ENCODE measurements at places on chromosomes 2 and 18.

GRCh38 chr2:23901966-23902846, 24.7 kb downstream of the ATAD2B start:
- DNase-seq: no peak

DNA sequence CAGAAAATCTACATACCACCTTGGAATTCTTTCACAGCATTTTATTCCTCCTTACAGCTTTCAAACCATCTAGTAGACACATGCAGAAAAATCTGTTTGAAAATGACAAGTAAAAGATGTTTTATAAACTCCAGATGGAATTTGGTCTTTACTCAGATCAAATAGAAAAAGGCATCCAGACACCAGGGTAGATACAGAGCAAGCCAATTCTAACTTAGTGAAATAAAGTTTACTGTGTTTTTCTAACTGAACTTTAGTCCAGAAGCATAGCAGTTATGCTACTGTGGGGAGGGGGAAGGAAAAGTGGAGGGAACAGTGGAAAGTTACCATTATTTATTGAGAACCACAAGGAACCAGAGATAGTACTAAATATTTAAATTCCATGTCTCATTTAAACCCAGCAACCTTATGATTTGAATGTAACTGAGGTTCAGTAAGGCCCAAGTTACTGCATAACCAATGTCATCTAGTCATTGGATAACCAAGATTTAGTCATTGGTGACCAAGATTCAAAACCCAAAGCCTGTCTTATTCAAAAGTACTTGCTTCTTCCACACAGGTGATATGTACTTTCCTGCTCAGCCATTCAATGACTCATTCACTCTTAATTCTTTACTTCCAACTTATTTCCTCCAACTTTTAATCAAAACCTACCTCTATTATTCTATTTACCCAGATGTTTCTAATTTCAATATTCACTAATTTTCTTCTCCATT, 57.7 kb downstream of the RAD51AP2 start:
- no peak for DNase-seq

- DNase-seq: no peak
Observed at GRCh38 chr2:202387608-202388342, 11.6 kb downstream of the BMPR2 start.

DNA sequence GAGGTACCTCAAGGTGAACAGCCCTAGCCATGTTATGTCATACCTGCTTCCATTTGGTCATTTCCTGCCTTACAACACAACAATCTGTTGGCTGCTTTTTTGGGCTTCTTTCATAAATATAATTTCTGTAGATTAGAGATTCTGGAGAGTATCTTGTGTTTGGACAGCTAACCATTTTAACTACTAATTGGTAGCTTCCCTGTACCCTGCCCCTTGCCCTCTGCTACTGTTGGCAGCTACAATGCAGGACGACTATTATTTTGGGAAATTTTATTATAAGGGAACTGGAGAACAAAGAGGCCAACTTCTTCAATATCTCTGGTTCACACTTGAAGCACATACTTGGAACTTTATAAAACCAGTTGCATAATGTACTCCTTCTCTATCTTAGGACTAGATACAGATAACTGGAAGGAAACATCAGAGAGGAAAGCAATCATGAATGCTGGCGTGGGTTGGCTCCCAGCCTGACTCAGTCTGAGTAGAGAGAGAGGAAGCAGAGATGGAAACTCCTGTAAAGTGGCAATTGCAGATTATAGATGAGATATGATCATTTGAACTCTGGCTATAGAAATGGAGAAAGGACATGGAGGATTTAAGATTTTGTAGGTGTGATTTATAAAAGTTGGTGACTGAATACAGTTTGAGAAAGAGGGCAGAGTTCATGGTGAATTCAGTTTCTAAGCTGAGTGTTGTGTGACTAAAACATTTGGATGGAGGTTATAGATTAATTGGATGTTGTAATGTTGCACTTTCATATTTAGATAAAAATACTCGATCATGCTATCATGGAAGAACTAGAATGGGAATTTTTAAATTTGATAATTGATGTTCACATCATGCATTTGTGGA, 74.5 kb downstream of the MDH1 start:
- no peak for DNase-seq

DNA sequence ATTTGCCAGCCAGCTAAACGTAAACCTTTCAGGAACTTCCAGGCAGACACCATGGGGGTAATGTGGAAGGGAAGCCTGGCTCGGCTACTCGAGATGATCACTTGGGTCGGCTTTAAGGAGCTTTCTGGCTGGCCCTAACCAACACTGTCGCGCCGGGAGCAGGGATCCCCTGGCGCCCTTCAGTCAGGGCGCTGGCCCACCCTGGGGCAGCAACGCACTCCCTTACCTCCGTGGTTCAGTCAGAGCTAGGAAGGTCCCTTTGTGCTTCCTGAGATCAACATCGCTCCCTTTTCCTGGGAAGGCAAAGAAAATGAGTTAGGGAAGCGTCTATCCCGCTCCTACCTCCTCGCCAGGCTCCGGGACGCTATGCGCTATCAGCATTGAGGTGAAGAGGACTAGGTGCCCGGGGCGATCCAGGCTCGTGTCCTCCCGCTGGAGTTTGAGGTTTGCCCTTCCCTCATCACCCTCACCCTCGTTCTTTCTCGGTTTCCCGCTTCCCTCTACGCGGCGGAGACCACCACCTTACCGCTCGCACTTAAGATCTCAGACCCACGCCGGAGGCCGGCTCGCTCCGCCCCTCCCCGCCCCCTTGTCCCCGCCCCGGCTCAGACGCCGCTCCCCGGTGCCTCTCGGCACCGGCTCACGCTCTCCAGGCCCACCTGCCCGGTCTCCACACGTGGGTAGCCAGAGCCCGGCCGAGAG, 449 bp upstream of the ATRAID start:
- DNase-seq: no peak

- DNase-seq: no peak
Observed at GRCh38 chr18:63382843-63383242, 15.8 kb upstream of the KDSR start.

DNA sequence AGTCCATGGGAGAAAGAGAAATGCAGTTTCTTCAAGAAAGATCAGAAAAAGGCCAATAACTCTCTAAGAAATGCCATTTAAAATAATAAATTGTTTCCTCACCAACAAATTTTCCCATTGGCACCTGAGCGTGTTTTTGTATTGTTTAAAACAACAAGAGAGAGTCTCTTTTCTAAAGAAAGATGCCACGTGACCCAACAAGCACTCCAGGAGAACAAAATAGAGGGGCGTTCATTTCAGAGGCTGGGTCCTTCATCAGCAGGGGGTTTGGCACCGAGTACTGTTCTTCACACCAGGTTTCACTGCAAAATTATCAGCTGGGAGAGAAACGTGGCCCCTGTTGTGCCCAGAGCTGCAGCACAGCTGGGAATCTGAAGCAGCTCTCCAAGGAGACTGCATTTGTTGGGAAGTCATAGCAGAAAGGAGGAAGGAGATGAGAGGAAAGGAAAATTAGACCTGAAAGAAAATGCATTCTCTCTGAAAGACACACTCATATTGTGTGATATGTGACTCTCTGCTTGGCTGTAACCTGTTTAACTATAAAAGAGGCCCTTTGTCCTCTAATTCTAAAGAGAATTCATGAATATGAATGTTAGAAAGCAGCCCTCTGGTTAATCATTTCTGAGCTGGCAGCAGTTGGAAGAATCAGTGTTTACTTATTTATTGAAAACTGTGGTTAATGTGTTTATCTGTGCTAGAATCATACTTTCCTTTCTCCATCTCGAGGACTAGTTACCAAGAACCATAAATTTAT, 205.3 kb upstream of the CDH20 start:
- DNase-seq: no peak

DNA sequence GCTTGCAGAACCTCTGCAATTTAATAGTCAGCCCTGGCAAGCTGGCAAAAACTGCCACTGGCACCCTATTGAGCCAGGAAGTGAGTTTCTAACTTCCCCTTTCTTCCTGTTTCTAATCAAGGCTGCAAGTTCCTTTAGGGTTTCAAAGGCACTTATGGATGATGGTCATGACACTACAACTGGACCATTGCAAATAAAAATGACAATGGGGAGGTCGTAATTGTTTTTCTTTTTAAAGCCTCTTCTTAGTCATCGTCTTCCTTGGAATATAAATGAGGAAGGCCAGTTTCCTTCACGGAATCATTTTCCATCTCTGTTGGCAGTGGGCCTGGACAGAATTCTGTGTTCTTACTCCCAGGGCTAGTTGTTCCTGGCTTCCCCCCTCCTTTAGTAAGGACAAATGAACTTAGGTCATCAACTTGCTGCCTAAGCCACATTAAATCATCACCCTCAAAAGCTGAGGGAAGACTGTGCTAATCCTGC, 35.8 kb downstream of the SH3RF3 start:
- DNase-seq: no peak

DNA sequence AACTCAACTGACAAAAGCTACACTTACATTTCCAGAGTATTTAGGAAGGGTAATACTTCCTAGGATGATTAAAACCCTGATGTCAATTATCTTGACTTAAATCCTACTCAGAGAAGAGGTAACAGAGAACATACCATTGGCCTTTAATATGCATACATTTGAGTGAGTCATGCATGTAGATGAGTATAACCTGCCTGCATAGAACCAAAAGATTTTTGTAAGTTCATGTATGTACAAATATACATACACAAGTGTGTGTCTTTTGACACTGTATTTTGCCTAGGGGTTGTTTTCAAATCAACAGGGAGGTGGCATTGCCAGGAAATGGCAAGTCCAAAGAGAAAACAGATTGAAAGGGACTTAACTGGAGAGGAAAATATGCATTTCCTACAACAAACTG, 6.1 kb downstream of the BMP10 start:
- DNase-seq: no peak

- DNase-seq: no peak
Observed at GRCh38 chr2:99545066-99545465, 55.2 kb upstream of the REV1 start.

GRCh38 chr2:180208841-180209240, 201.7 kb upstream of the CWC22 start:
- DNase-seq: no peak

DNA sequence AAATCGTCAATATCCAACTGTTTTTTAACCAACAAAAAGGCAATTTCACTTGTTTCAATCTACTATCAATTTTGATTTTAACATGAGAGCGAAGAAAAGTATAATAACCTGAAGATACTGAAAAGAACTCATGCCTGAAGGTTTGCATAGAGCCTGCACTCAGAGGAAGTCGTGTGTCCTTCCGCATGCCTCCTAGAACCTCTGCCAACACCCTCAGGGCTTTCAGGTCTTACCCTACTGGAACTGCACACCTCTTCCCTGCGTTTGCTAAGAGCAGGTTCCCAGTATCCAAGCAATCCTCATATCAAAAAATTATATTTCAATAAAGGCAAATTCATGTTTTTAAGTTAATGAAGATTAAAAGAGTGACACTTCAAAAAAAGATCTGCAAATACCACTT, 74.7 kb downstream of the PIAS2 start:
- DNase-seq: no peak

DNA sequence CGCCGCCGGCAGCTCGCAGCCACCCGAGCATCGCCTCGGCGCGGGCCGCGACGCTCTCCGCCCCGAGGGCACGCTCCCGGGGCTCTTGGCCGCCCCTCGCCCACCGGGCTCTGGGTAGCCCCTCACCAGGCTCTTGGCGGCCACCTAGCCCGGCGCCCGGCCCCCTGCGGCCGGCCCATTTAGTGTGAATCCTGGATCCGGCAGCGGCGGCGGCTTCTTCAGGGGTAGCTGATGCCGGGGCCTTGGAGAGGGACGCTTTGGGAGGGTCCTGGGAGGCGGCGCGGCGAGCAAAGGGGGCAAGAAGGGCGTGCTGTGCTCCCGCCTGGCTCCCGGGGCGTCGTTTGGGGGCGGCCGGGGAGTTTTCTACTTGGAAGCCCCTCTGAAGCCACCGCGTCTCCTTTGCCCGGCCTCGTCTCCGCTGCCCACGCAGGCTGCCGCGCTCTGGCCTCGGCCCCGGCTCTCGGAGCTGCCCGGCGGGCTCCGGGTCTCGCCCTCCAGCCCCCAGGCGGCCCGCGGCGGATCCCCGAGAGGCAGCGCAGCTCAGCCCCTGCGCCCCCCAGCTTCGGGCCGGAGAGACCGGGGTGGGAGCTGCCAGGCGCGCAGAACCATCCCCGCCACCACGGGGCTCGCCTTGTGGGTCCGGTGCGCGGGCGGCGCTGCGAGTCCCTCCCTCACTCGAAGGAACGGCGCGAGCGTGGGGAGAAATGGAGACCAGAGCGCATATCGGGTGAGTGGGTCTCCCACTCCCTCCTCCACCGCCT, 509 bp downstream of the PIEZO2 start:
- no peak for DNase-seq

- DNase-seq: no peak
Observed at GRCh38 chr2:216465579-216466195, 33.0 kb upstream of the RPL37A start.

DNA sequence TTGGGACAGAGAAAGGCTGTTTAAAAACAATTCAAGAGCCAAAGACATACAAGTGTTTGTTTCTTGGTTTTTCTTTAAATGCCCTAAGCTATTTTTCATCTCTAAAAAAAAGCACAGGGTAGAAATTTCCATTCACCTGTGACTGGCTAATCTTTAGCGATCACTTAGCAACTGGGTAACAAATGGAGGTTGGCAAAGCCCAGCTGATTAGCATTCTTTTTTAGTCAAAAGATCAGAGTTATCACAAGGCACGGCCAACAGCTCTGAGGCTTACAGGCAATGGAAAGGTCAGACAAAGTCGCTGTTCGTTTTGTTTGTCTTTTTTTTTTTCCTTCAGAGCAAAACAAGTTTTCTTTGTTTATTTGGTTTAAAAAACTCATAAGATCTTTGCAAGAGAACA, 29.0 kb upstream of the TTR start:
- DNase-seq: no peak

- no peak for DNase-seq
Observed at GRCh38 chr2:137708311-137708710, 256.0 kb upstream of the HNMT start.

DNA sequence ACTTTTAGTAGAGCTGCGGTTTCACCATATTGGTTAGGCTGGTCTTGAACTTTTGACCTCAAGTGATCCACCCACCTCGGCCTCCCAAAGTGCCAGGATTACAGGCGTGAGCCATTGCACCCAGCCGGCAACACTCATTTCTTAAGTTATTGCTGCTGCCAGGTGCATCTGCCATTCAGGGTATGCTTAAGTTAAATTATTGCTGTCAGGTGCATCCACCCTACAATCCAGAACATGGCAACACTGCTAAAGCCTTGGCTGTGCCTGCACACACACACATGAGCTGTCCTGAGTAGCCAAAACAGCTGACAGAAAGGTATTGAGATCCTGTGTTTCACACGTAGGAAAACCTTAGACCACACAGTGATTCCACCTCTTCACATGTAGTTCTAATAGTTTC, 148.2 kb downstream of the FAM161A start:
- no peak for DNase-seq

GRCh38 chr2:201768918-201769317, 11.8 kb downstream of the ALS2 start:
- no peak for DNase-seq

GRCh38 chr2:64448041-64448426, 5.9 kb upstream of the LGALSL start:
- no peak for DNase-seq

- DNase-seq: no peak
Observed at GRCh38 chr2:207082619-207083018, 83.1 kb downstream of the KLF7 start.

DNA sequence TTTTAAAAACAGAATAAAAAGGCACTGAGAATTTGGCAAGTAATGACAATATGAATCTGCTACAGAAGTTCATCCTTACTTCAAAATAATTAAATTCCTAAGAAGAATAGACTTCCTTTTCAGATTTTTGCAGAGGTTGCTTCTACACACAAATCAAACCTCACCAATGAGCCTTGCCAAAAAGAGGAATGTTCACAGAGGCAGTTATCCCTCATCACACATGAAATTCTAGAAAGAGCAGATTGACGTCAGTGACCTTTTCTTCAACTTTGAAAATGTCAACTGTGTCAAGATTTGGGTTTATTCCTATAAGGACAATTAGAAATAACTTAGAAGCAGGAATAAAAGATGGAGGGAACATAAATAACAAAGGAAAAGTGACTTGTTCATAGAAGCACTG, 64.6 kb downstream of the MBD2 start:
- no peak for DNase-seq

Measured in stimulated activated CD8-positive, alpha-beta memory T cell treated with anti-CD3 and anti-CD28 coated beads, Interleukin-15, amount 100 ng/mL, for 24 hours (primary cell).